ENCODE measurements at places on chromosomes 4 and X.

DNA sequence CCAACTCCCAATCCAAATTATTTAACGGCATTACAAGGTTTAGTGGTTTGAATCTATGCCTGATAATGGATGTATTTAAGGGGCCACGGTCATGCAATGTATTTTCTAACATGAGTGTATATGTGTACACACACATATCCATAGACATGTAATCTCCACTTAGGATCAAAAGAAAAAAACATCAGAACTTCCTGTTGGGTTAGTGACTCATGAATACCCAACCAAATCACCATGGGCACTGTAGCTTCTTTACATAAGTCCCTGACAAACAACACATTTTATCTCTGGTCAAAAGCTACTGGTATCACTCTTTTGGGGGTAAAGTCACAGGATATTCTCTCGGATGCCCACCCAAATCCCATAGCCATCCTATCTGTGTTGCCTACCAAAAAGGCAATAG, 36.5 kb upstream of the TFDP3 start:
- DNase-seq = no peak

DNA sequence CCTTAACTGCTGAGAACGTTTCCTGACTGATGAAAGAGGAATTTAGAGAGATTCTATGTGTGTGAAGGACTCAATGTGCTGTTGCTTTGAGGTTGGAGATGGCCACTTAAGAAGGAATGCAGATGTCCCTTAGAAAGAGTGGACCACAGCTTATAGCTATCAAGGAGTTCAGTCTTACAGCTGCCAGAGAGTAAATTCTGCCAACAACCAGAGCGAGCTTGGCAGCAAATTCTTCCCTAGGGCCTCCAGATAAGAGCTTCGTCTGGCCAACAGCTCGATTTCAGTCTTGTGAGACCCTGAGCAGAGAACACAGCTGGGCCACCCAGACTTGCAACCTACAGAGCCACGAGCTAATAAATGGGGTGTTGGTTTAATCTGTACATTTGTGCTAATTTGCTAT, 21.8 kb downstream of the MID1 start:
- no peak for DNase-seq

DNA sequence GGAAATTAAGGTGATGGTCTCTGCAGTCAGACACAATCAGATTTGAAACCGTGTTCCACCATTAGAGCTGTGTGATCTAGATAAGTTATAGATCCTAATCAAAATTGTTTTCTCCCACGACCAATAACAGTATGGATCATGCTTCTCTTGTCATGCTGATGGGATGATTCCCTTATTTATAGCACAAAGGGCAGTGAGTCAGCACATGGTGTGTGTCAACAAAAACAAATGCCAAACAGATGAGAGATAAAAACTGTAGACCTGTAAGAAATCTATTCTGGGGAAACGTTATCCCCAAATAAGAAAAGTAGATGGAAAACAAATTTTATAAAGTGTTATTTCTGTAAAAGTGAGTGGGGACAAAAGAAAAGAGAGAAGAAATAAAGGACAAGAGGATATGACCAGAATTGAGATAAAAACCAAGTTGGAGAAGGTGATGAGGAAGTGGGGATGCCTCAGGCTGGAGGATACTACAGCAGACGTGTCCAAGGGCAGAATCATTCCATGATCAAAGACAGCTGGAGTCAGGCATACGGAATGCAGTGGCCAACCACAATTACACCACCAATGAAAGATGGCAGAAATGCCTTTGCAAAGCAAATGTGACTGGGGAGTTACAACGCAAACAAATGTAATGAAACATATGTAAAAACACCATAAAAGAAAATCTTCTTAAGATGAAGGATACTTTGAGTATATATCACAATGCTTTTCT, 377.8 kb upstream of the PRKX start:
- no peak for DNase-seq

DNA sequence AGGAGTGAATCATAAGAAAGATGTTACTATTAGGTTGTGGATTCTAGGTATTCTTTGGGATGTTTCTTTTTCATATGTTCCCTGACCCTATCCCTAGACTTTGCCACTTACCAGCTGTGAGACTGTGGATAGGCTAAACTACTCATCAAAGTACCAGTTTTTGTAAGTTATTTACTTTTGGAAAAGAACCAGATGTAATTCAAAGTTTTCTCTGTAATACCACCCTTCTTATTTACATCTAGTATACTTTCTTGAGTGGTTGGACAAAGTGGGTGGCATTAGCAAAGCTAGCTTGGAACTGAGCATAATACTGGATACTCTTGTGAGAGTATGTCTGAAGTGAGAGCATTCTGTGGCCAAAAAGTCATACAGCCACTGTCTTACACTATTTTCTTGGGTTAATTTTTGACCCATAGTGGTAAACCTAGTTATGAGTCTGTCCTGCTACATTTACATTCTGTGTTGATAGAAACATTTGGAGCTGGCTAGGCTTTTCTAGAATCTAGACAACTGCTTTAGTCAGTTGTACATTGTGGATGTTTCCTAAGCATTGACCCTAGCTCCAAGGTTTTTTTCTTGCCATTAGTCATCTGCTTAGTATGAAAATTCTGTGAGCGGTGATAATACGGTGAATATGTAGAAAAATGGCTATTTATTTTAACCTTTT, 41.7 kb downstream of the KDM6A start:
- DNase-seq = no peak

DNA sequence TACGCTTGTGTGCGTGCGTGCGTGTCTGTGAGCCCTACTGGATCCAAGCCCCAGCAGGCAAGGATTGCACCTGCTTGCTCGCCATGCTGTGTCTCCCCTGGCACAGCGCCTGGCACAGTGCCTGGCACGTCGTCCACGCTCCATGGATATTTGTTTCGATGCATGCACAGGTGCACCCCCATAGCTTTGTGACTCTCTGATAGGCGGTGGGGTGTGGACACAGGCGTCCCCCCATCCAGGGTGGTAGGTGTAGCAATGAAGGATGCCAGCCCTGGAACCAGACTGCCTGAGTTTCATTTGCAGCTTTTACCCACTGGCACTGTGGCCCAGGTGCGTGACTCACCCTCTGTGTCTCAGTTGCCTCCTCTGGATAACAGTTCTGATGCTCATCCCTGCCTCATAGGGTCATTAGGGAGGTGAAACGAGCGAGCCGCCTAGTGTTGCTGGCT, 20.2 kb downstream of the PIGG start:
- no peak for DNase-seq

DNA sequence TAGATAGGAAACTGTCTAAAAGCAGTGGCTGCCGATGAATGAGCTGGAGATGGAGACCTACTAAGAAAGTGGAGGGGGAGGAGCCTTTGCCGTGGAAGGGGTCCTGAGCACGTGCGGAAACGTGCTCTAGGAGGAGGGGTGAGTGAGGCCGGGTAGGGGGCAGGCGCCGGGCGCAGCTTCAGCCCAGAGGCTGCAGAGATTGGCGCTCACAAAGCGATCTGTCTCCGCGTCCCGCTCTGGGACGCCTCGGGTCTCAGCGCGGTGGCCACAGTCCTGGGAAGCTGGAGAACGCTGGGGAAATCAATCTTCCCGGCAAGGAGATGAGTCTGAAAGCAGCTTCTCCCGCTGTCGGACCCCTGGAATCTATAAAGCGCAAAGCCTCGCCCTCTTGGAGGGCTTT, 444 bp upstream of the ARHGAP6 start:
- peak; percentile 21 for DNase-seq

GRCh38 chrX:44970709-44971108, 97.7 kb downstream of the KDM6A start:
- no peak for DNase-seq

DNA sequence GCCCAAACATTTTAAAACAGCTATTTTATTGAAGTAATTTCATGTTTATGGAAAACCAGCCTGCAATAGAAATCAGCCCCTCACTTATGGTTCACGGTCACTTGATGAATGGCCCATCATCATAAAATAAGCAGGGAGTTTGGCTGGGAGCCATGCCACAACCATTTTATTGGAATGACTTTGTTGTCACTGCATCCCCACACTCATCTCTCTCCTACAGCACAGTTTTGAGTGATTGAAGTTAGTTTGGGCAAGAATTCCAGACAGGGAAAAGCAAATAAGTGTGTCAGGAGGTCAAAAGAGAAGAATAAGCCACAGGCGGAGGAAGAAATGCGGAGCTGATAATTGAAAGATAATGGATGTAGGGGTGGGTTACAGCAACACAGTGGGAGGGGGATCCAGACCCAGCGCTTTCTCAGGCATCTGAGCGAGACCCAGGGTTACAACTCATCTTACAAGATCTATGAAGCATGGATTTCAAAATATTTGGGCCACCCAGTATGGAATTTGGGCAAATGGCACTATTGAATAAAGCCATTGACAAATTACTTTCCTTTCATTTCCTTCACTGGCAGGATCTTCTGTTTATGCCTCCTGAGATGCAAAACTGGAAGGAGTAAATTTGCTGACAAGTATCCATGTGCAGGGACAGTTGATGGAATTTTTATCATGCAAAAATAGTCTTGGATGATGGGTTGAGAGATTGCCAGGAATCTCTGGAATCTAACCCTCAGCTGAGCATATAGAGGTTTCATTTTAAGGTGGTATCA, 100.8 kb downstream of the SHROOM3 start:
- DNase-seq = no peak

- no peak for DNase-seq
Measured at GRCh38 chr4:7949759-7950158, 10.1 kb upstream of the AFAP1 start.

GRCh38 chrX:65697915-65698796, 30.7 kb downstream of the MSN start:
- DNase-seq = no peak

GRCh38 chrX:35682476-35682875, 115.7 kb upstream of the MAGEB16 start:
- DNase-seq = no peak

GRCh38 chr4:7158991-7159390, 33.3 kb upstream of the SORCS2 start:
- no peak for DNase-seq

- no peak for DNase-seq
Measured at GRCh38 chrX:153697924-153698865, 10.5 kb downstream of the SLC6A8 start.

- DNase-seq = peak; percentile 30
Measured at GRCh38 chr4:56434599-56435139, 746 bp downstream of the PPAT start.

DNA sequence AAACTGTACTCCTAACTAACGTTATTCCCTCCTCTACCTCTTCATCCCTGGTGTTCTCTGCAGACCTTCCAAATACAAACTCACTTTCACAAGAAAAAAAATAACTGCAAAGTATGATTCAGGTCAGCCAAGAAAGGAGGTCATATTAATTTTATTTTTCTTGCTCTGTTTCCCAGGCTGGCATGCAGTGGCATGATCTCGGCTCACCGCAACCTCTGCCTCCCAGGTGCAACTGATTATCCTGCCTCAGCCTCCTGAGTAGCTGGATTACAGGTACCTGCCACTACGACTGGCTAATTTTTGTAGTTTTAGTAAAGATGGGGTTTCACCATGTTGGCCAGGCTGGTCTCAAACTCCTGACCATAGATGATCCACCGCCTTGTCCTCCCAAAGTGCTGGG, 156.6 kb downstream of the CHIC2 start:
- no peak for DNase-seq

GRCh38 chr4:123043013-123043412, 120.6 kb upstream of the NUDT6 start:
- DNase-seq = no peak

DNA sequence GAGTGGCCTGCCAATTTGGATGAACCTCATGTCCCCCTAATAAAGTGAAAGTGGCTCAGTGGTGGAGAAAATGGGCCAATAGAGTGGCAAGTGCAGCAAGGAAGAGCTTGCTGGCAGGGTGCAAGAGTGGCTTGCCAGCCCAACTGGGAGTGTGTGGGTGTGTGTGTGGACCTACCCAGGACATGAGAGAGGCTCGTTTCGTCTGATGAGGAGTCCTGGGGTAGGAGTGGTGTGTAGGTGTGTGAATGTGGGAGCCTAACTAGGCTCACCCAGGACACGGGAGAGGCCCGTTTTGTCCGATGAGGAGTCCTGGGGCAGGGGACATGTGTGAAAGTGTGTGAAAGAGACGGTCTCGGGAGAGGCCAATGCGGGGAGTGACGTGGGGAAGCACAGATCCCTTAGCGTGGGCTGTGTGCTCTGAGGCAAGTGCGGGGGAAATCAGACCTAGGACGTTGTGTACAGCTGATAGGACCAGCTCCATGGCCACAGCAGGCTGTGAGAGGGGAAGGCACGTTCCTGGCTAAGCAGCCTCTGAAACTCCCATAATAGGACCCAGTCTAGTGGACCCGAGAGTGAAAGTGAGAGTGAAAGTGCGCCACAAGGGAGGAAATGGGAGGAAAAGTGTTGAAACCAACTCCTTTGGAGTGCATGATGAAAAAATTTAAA, 5.3 kb downstream of the GAGE10 start:
- DNase-seq = no peak

DNA sequence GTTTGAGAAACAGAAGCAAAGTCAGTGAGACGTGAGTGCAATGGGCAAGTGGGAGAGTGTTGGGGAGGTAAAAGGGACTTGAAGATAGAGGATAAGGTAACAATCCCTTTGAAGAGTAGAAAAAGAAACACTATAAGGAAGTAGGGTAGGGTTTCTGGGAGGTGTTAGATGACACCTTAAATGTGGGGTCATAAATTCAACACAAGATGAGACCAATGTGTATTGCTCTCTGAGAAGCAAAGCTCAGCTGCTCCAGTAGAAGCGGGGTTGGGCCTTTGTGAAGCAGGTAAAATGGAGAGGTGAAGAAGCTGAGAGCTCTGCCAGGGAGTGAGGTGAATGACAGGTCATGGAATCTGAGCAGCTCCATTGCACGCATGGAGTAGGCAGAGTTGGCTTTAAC, 85.3 kb downstream of the REELD1 start:
- no peak for DNase-seq

GRCh38 chrX:133836561-133836960, 148.8 kb downstream of the GPC3 start:
- no peak for DNase-seq

- DNase-seq = no peak
Measured at GRCh38 chrX:2954541-2954940, 25.4 kb upstream of the ARSD start.

- no peak for DNase-seq
Measured at GRCh38 chr4:102624505-102624904, 123.3 kb downstream of the NFKB1 start.

DNA sequence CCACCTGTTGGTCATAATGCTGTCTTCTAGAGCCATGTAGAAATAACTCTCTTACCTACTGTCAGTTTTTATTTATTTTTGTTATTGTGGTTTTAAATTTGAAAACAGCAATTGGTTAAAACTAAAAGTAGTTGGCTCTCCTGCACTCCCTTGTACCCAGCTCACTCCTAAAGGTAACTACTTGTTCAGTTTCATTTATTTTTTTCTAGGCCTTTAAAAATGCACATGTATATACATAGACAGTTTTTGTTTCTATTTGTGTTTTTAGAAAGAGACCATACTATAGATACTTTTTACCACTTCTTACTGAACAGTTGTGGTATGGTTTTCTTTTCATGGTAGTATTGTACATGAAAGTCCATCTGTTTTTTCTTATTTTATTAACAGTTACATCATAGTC, 16.8 kb downstream of the SMAD1 start:
- DNase-seq = no peak
